Stimulated activated CD8-positive, alpha-beta memory T cell treated with anti-CD3 and anti-CD28 coated beads, Interleukin-7, amount 100 ng/mL, for 24 hours (primary cell): ENCODE measurements at places on chromosomes 4 and X.

DNA sequence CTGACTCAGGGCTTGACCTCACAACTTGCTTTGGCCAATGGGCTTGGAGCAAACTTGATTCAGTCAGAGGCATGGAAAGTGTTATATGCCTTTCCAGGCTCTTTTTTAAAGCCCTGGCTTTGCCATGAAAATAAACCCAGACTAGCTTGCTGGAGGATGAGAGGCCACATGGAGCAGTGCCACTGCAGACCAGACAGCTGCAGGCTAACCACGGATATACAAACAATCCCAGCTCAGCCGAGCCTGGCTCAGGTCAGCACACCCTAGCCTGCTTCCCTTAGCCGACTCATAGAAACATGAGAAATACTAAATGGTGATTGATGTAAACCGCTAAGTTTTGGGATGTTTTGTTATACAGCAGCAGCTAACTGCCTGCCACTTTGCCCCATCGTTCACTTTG lies 345.1 kb downstream of the ARHGAP10 start:
- DNase-seq, result no peak

- DNase-seq, result no peak
These were observed 165.7 kb upstream of the CASK start for GRCh38 chrX:42089031-42089430.

GRCh38 chr4:29131304-29131703 lies 1588.9 kb upstream of the PCDH7 start:
- no peak for DNase-seq

- DNase-seq, result no peak
These were observed at the start of gene FLNA for GRCh38 chrX:154374313-154375155. Gene FLNA, minus strand, starts transcription at chrX:154374634. Its CDS starts 3,389 bp downstream, at chrX:154371245.

- DNase-seq, result no peak
These were observed 5.1 kb downstream of the AP1S2 start for GRCh38 chrX:15849555-15849954.

- no peak for DNase-seq
These were observed 749.1 kb downstream of the CCSER1 start for GRCh38 chr4:90876296-90876695.

DNA sequence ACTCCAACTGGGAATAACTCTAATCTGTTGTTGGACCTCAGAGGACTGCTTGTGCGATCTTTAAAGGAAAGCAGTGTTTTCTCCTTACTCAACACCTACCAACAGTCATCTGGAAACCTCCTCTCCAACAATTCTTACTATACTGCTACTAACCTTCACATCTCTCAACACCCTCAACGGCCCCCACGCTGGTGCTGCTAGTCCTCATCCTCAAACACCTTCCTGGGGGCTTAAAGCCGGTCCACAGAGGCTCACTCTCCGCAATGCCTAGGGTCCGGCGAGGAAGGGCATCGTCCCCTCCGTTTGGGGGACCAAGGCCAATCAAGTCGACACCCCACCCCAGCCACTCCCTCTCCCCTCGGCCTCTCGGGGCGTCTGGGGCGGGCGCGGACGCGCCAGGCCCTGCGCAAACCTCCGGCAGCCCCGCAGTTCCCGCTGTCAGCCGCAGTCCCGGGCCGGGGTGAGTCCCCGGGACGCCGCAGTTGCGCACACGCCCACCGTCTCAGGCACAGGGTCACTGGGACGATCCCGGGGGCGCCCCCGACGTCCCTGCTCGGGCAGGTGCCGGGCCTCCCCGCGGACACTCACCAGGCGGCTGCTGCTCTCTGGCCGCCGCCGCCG lies 418 bp downstream of the TAB3 start:
- no peak for DNase-seq

DNA sequence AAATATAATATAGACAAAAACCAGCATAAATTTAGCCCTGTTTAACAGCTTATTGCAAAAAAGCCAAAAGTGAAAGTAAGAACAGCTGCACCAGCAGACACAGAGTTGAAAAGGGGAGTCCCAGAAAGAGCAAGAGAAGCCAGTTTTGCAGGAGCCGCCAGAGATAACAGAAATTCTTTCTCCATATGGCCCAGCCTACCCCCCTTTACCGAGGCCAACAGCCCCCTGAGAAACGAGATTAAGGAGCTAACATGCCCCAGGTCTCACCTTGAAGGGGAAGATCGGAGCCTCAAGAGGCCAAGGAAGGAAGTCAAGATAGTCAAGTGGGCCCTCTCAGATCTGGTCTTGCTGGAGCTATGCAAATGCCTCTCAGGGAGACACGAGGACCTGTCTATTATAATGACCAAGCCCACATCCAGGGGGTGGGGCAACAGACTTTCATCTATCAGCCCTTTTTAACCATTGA lies 4.8 kb downstream of the ACOX3 start:
- DNase-seq, result no peak

- DNase-seq, result no peak
These were observed 303.5 kb downstream of the SPRY1 start for GRCh38 chr4:123699880-123700771.

- DNase-seq, result no peak
These were observed 83.8 kb downstream of the DOCK11 start for GRCh38 chrX:118579417-118579816.

DNA sequence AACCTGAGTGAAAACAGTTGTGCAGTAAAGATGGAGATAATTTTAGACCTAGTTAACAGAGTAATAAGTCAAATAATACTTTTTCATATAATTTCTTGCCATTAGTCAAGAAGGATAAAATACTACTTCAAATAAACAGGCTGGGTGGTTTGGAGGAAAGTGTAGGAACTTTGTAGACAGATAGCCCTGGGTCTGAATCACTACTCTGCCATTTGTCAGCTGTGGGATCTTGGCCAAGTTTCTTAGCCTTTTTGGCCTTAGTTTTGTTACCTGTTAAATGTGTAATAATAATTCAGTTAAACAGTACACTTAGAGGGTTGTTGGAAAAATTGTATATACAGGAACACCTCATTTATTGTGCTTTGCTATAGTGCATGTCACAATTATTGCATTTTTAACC lies 163.7 kb downstream of the NPNT start:
- DNase-seq, result no peak

GRCh38 chr4:107255596-107255995 lies 219.5 kb upstream of the DKK2 start:
- DNase-seq, result no peak

DNA sequence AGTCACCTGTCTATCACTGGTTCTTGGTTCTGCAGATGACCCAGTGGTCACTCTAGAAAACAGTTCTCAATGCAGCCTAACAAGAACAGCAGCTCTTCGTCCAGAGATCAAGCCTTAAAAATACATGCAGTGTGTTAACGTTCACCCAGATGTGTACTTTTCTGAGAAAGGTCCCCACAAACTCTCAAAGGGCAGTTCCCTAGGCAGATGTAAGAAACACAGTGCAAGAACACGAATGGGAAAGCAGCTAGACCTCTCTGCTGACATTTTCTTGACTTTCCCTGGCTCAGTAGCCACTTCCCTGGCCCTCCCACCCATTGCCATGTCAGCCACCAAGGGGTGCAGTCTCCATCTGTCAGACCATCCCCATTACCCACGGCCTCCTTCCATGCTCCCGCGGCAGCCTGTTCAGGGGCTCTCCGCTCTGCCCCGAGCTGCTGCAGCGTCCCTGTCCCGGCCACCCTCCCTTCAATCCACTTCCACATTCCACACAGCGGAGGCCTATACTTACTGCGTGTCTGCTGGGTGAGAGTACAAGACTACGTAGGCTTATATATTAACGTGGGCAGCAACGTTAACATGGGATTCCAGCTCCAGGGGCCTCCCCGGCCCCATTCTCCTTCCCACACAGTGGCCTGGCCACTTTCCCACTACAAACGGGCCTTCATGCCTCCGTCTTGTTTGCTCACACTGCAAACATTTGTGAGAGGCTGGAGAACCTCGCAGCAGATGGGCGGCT lies 34.3 kb downstream of the IRF2 start:
- DNase-seq, result no peak

- no peak for DNase-seq
These were observed 54.1 kb downstream of the APBB2 start for GRCh38 chr4:41160012-41160789.

DNA sequence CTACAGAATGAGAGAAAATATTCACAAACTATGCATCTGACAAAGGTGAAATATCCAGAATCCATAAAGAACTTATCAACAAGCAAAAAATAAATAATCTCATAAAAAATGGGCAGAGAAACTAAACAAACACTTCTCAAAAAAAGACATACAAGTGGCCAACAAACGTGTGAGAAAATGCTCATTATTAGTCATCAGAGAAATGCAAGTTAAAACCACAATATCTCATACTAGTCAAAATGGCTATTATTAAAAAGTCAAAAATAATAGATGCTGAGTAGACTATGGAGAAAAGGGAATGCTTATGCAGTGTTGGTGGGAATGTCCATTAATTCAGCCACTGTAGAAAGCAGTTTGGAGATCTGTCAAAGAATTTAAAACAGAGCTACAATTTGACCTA lies 533.3 kb downstream of the TMA16 start:
- no peak for DNase-seq

DNA sequence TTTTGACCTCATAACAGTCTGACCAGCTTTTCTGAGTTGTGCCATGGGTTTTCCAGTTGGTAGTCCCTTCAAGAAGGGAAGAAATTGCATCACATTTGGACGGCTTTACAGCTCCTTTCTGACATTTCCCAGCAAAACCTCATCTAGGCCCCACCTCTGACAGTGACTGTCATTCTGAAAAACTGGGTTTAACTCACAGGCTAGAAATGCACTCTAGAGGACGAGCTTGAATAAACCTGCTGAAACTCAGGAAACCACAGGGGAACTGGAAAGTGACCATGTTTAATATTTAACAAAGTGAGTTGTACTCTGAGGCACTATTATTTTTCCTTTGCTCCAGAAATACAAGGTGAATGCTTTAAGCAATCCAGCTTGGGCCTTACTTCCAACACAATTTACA lies 434.3 kb upstream of the RASGEF1B start:
- DNase-seq, result no peak

- DNase-seq, result no peak
These were observed 159.1 kb upstream of the KIT start for GRCh38 chr4:54498661-54499111.

GRCh38 chr4:27886120-27886519 lies 1025.5 kb downstream of the STIM2 start:
- no peak for DNase-seq

DNA sequence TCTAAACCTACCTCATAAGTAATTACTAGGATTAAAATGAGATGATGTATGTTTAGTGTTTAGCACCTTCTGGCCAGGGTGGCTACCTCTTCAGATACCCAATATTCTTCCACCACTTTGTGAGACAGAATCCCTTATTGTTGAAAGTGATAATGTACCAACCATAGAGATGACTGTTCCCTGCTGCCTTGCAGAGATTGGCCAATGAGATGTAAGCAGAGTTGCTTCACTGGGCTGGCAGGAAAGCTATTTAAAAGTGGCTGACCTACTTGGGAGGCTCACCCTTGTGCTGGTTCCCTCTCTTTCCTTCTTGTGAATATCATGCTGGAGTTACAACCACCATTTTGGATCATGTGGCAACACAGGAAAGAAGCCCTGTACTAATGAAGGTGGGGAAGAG lies 58.9 kb downstream of the TMEM154 start:
- DNase-seq, result no peak

GRCh38 chr4:81257021-81257420 lies 42.0 kb upstream of the PRKG2 start:
- DNase-seq, result no peak

DNA sequence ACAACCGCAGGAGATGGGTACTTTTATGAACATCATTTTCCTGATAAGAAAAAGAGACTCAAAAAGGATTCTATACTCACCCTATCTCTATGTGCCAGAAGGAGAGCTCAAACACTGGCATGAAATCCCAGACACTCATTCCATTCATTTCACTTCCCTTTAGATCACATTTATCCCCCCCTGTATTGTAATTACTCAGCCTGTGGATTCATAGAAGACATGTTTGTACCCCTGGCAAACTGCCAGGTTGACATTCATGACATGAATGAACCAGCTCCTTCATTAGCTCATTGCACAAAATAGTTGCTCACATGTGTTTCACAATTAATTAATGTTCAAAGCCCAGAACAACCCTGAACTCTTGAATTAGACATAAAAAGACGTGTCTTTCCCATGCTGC lies 4.9 kb downstream of the SMR3A start:
- no peak for DNase-seq

DNA sequence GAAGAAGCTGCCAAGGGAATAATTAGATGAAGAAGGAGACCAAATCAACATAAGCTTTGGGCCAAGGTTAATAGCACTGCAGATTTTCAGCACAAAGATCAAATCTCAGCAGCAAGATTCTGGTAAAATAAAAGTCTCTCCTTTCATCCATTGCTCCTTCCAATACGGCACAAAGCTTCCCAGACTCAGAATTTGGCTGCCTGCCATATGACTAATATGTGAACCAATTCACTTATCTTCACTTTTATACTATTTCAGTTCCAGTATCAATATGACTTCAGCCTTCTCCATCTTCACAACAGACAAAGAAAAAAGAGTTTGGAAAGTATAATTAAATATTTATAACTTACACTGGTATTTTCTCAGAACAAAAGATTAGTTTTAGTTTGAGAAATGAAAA lies 978.3 kb upstream of the GRID2 start:
- DNase-seq, result no peak

- no peak for DNase-seq
These were observed 1671.6 kb upstream of the TENM3 start for GRCh38 chr4:180571516-180572055.

GRCh38 chrX:12974305-12974795 lies 560 bp upstream of the TMSB4X start:
- no peak for DNase-seq

- no peak for DNase-seq
These were observed 28.9 kb downstream of the SYNPO2 start for GRCh38 chr4:118917582-118917981.

DNA sequence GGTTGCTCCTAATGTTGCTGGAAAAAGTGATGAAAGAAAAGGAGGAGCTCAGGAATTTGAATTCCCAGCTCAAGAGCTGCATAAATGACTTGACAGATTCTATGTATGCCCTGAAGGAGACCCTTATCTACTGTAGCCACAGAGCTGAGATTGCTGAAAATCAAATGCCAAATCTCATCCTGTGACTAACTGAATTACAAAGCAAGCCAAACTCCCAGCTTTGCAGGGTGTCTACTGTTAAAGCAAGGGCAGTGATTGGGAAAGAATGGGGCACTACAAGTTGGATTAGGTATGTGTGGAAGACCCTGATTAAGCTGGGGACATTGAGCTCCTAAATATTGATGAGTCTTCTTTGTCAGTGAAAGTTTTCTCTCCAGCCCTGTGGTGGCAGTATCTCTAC lies 20.8 kb upstream of the SMIM9 start:
- DNase-seq, result no peak

DNA sequence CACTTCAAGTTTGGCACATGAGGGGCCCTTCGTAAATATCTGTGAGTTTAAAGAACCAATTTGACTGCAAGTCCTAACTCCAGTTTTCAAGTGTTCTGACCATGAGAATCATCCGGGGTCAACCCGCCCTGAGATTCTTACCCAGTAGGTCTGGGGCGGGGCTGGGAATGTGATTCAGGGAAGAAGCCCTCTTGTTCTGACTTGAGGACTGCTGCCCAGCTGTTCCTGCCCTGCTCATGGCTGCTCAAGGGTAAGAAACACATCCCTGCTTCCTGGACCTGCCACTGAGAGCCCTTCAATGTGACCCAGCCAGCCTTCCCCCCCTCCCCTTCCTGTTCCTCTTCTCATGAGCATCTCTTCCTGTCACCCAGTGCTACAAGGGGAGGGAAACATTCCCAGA lies 92.7 kb upstream of the PGRMC2 start:
- DNase-seq, result no peak
